Stimulated activated CD8-positive, alpha-beta memory T cell treated with anti-CD3 and anti-CD28 coated beads, Interleukin-4, amount 100 ng/mL, for 1 hour (primary cell): ENCODE measurements at places on chromosomes 3 and 15.

GRCh38 chr3:98980915-98981596 is 79.6 kb upstream of the DCBLD2 start:
- no peak for DNase-seq

- DNase-seq: no peak
These were observed 65.7 kb upstream of the DGKG start for GRCh38 chr3:186427627-186428281.

DNA sequence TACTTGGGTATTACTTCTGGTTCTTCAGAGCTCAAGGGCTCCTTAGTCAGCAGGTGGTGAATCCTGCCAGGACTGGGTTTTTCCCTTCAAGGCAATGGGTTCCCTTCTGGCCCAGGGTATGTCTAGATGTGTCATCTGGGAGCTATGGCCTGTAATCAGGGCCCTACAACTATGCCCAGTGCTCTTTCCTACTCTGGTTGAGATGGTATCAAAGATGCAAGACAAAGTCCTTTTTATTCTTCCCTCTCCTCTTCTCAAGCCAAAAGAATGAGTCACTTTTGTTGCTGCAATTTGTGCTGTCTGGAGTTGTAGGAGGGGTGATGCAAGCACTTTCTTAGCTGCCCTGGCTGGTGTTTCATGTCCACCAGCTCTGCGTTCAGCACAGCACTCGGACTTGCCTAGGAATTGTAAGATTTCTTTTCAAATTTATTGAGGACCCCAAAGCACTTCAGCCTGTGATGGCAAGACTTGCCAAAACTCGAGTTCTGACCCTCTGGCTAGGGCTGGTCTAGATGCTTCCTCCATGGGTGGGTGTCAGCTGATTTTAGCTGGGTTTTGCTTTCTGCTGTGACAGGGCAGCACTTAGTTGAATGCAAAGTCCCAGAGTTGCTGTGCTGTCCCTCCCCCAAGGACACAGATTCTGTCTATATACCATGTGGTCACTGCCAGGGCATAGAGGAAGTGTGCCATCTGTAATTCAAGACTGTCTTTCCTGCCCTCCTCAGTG is 129.2 kb upstream of the CBLB start:
- DNase-seq: no peak

GRCh38 chr15:52803108-52803466 is 13.0 kb upstream of the ONECUT1 start:
- DNase-seq: no peak

- DNase-seq: no peak
These were observed 106.1 kb downstream of the EOMES start for GRCh38 chr3:27616031-27616430.

DNA sequence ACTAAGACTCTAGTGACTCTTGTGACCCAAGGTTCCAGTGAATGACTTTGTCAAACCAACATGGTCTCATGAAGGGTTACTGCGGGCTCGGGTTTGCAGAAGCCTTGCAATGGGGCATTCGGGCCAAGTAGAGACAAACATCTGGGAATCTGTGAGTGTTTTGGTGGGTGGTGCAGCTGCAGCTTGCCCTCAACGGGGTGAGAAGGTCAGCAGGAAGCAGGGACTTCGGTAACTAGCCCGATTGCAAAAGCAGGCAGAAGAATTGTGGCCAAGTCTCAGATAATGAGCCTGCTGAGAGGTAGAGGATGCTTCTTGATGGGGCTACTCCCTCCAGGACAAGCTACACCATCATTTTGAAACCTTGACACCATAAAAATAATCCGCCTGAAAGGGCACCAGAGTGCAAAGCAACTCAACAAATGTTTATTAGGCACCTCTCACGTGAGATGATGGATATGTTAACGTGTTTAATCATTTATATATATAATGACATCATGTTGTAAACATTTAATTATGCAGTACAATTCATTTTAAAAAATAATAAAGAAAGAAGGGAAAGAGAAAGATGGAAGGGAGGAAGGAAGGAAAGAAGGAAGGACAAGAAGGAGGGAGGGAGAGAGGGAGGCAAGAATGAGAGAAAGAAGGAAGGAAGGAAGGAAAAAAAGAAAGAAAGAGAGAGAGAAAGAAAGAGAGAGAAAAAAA is 263.9 kb upstream of the IGF1R start:
- no peak for DNase-seq

DNA sequence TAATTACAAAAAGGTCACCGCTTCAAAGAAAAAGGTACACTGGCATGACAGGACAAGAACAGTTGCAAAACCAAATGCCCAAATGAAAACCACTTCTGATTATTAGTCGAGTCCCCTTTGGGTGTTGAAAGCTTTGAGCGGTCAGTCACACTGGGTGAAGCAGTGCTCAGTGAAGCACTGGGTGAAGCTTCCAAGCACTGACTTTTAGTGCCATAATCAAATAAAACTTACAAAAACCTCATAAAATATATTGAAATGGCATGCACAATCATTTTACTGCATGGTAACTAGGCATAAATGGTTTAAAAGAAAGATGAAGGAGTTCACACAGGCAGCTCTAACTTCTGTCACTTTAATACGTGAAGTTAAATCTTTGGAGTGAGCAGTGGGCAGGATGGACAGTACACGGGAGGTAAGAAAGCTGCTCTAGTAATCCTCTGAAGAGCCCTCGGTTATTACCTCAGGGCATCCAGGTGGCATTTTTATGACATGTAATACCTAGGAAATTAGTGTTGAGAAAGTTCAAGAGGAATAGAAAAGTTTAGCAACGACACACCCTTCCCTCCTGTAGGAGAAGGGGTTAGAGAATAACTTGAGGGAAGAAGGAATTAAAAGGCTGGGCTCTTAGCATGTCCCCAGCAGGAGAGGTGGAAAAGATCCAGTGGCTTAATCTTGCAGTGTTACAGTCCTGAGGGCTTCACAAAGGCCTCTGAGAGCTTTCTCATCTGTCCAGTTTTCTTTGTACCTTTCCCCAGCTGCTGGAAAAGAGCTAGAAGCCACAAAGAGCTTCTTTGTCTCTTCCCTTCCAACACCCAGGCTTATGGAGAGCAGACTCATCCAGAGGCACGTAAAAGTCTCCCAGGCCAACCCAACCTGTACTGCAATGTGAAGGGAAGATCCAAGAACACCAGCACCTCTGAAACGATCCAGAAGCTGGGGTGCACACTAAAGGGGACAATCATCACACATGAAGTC is 64.9 kb upstream of the MYO5C start:
- no peak for DNase-seq

- DNase-seq: no peak
These were observed 244.1 kb upstream of the TBL1XR1 start for GRCh38 chr3:177441276-177441812.

- no peak for DNase-seq
These were observed 852 bp downstream of the STAB1 start for GRCh38 chr3:52495777-52496602.

DNA sequence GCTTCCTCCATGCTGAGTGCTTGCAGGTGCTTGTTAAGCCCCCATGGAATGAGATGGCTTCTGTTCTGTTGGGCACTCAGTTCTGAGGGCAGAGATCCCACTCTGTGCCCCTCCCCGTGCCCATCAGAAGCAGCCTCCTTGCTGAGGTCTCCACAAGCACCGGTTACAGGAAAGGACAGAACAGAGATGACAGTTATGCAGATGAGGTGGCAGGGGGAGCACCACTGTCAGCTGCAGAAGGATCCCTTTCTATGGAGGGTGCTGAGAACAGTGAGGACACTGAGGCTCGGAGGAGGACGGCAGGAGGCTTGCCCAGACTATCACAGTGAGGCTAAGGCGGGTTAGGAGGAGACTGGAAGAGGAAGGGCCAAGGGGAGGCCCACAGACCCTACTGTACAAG is 12.4 kb downstream of the CACNA2D2 start:
- DNase-seq: no peak

GRCh38 chr15:66588971-66589370 is 23.2 kb upstream of the LCTL start:
- no peak for DNase-seq

DNA sequence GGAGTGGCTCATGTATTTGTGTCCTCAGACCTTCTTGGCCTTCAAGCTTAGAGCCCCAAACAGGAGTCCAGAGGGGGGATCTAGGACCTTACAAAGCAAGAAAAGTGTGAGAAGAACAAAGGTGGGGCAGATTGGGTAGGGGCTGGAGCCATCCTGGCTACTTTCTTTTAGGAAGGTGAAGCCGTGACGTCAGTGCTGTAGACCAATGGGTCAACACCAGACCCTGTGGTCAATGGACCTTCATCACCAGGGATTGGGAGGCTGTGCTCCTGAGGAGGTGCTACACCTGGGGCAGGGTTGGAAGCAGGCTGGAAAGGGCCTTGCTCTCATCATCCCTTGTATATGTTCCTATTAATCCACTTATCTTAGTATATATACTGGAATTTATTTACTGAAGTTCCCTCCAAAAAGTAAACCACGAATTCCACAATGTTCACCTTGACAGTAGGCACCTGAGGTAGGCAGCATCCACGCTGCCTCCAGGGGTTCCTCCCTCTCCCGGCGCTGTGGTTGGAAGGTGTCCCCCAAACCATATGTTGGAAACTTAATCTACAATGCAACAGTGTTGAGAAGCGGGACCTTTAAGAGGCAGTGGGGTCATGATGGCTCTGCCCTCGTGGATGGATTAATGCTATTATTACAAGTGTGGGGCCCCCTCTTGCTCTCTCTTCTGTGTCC is 21.4 kb upstream of the MCCC1 start:
- DNase-seq: no peak

GRCh38 chr3:124919756-124920155 is 14.8 kb downstream of the MUC13 start:
- DNase-seq: no peak

DNA sequence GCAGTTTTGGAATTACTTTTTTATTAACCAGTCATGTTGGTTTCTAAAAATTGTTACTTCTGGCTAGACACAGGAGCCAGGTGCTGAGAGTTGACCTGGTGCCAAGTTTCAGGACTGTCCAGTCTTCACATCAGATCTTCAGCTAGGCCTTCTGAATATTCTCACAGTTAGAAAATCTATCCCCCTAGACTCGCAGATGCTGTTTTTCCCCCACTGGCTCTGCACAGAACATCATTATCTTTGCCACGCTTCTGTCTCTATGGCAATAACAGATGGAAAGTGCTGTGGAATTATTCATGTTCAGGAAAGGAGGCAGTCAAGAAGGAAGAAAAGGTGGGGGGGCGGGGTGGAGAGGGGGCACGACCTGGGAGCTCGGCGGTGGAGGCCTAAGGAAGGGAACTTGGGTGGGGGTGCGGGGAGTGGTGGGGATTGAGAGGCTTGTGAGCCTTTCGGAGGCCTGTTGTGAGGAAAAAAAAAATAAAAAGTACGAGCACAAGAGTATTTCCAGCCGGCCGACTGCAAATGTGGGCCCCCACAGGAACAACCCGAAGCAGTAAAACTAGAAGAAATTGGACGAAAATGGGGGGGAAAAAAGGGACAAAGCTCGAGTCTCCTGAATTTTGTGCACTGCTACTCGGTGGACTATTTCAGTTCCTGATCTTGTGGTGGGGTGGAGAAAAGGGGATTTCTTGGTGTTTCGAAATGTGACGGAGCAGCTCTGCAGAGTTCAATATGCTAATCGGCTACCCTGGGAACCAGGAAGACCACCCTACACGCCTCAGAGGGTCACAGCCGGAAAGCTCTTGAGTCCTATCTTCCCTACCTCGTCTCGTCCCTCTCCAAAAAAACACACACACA is 1.5 kb upstream of the SKIL start:
- no peak for DNase-seq

DNA sequence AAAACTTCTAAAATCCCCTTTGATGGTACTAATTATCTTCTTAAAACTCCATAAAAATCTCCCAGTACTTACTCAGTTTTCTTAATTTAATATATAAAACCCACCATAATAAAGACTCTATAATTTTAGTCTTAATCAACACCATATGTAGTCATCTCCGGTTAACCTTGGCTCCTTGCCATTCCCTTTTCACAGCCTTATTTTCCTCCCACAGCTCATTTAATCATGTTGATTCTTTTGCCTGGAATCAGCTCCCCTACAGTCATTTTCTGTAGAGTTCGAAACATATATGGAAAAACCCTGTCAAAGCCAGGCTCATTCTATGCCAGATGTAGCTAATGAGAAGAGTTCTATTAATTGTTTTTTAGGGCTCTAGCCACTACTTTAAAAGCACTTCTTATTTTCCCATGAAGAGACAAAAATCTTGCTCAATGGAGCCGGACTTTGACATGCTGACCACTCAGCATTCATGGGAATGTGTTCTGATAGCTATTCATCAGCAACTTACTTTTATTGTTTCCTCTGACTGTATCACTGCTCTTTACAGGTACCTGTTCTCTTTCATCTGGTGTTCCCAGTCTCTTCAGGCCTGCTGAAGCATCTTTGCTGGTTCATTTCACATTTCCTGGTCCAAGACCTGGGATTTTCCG is 573.4 kb downstream of the NAALADL2 start:
- no peak for DNase-seq

DNA sequence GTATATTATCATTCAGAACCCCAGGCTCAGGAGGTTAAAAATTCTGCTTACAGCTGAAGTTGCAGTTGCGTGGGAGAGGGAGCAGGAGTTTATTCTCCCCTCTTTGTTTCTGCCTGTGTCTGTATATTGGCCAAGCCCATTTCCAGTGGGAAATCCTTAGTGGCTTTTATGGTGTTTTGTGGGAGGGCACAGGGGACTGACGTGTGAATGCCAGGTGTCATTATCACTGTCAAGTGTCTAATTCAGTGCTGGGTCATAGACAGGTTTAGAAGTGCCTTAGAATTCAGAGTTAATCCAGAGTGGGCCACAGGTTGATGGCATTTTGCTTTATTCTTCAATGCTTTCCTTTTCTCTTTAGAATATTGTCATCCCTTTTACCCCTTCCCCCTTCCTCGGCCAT is 33.4 kb downstream of the SLCO3A1 start:
- DNase-seq: no peak

DNA sequence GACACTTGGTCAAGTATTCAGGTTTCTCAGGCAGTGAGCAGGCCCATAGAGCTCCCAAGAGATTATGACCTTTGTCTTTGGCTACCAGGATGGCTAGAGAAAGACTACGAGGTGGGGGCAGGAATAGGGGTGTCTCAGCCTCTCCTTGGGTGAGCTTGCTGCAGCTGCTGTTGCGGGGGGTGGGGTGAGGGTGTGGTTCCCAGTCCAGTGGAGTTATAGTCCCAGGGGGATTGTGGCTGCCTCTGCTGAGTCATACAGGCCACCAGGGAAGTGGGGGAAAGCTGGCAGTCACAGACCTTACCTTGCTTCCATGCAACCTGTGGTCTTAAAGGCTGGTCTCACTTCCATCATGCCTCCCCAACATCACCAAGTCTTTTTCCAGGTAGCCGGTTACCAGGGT is 31.7 kb downstream of the ATP2C1 start:
- no peak for DNase-seq

GRCh38 chr3:134892326-134892725 is 97.3 kb downstream of the EPHB1 start:
- no peak for DNase-seq

- no peak for DNase-seq
These were observed 385.7 kb downstream of the LSAMP start for GRCh38 chr3:116059421-116060096.

DNA sequence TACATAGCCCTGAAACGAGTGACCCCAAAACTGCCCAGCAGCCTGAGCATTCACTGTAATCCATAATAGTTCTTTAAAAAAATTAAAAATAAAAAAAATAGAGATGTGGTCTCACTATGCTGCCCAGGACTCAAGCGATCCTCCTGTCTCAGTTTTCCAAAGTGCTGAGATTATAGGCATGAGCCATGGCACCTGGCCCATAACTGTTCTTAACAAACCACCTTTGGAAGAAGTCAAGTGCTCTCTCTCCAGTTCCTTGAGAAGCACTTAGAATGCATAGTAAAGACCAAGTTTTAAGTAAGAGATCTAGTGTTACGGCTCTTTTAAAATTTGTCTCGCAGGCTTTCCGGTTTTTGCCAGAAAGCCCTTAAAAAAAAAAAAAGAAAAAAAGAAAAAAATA is 8.2 kb downstream of the CDC25A start:
- DNase-seq: no peak

- DNase-seq: no peak
These were observed 64.5 kb downstream of the MDFIC2 start for GRCh38 chr3:70247955-70248354.
